ENCODE measurements at places on chromosomes 13 and 19.
A peak's percentile ranks its signal among the peaks of the same experiment; 100 is the strongest.

DNA sequence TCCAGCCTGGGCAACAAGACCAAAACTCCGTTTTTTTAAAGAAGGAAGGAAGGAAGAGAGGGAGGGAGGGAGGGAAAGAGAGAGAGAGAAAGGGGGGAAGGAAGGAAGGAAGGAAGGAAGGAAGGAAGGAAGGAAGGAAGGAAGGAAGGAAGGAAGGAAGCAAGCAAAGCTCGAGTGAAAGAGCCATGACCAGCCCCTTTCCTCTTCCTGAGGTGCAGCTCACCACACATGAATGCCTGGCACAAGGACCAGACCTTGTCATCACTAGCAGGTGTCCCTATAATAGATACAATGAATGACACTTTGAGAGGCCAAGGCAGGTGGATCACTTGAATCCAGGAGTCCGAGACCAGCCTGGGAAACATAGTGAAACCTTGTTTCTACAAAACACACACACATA is 31.0 kb downstream of the SPRY2 start:
- no peak overlapping the region for H3K27ac ChIP-seq
- DNase-seq: no peak
- no peaks in the 10 kb centered on the region for H3K36me3 ChIP-seq
- H3K4me1 ChIP-seq: no peaks in the 10 kb centered on the region
- H3K4me3 ChIP-seq: no peak overlapping the region
- no peaks in the 10 kb centered on the region for H3K27me3 ChIP-seq

DNA sequence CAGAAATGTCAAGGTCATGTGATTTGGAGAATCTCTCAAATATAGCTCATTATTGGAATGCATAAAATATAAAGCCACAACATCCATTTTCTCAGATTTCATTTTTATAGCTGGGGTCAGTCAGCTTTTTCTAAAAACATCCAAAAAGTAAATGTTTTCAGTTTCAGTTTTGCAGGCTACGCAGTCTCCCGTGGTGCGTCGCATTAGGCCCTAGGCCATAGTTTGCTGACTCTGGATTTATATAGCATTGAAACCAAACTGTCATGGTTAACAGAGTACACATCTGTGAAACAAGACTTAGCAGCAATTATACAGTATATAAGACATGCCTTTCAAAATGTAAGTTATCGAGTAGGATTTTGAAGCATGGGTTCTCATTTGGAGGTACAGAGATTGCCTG is 140.0 kb downstream of the IRS2 start:
- no peaks in the 10 kb centered on the region for H3K4me1 ChIP-seq
- H3K27ac ChIP-seq: no peak overlapping the region
- H3K4me3 ChIP-seq: no peak overlapping the region
- no peaks in the 10 kb centered on the region for H3K36me3 ChIP-seq
- no peak for DNase-seq
- H3K27me3 ChIP-seq: no peaks in the 10 kb centered on the region

- DNase-seq: no peak
- no peak overlapping the region for H3K27ac ChIP-seq
- H3K36me3 ChIP-seq: no peaks in the 10 kb centered on the region
- H3K27me3 ChIP-seq: no peaks in the 10 kb centered on the region
These were observed 22.2 kb upstream of the SERPINE3 start for GRCh38 chr13:51317262-51317661.

DNA sequence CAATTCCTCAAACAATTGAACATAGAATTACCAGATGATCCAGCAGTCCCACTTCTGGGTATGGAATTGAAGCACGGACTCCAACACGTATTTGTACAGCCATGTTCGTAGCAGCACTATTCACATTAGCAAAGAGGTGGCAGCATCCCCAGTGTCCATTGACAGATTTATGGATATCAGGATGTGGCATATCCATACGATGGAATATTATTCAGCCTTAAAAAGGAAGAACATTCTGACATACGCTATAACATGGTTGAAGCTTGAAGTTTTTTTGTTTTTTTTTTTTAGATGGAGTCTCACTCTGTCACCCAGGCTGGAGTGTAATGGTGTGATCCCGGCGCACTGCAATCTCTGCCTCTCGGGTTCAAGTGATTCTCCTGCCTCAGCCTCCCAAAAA is 220.6 kb downstream of the ZIC5 start:
- no peak for DNase-seq
- no peaks in the 10 kb centered on the region for H3K36me3 ChIP-seq
- no peaks in the 10 kb centered on the region for H3K27me3 ChIP-seq
- H3K4me1 ChIP-seq: no peaks in the 10 kb centered on the region

- no peaks in the 10 kb centered on the region for H3K27me3 ChIP-seq
- H3K4me3 ChIP-seq: no peak within 1 kb of the TSS
- H3K36me3 ChIP-seq: no peaks in the 10 kb centered on the region
- no peak for DNase-seq
- H3K4me1 ChIP-seq: no peaks in the 10 kb centered on the region
These were observed at the start of gene ZNF177 for GRCh38 chr19:9362905-9363304. Gene ZNF177, plus strand, starts transcription at chr19:9363013. Its CDS starts 15,299 bp downstream, at chr19:9378312.

GRCh38 chr19:1566392-1567115 is 1.6 kb downstream of the MEX3D start:
- H3K27ac ChIP-seq: no peak overlapping the region
- DNase-seq: no peak
- no peaks in the 10 kb centered on the region for H3K36me3 ChIP-seq
- H3K4me3 ChIP-seq: no peak overlapping the region

GRCh38 chr19:14432791-14433553 is at the start of gene PKN1:
Gene PKN1, plus strand, starts transcription at chr19:14433306. Its CDS starts 216 bp downstream, at chr19:14433522.
- peak within 1 kb of the TSS; percentile 59 for H3K4me3 ChIP-seq
- no peaks in the 10 kb centered on the region for H3K36me3 ChIP-seq
- no peaks in the 10 kb centered on the region for H3K27me3 ChIP-seq
- peak within 1 kb of the TSS; percentile 74 for H3K27ac ChIP-seq
- peaks cover 35% of the 10 kb centered on the region for H3K4me1 ChIP-seq
- DNase-seq: peak; percentile 53

DNA sequence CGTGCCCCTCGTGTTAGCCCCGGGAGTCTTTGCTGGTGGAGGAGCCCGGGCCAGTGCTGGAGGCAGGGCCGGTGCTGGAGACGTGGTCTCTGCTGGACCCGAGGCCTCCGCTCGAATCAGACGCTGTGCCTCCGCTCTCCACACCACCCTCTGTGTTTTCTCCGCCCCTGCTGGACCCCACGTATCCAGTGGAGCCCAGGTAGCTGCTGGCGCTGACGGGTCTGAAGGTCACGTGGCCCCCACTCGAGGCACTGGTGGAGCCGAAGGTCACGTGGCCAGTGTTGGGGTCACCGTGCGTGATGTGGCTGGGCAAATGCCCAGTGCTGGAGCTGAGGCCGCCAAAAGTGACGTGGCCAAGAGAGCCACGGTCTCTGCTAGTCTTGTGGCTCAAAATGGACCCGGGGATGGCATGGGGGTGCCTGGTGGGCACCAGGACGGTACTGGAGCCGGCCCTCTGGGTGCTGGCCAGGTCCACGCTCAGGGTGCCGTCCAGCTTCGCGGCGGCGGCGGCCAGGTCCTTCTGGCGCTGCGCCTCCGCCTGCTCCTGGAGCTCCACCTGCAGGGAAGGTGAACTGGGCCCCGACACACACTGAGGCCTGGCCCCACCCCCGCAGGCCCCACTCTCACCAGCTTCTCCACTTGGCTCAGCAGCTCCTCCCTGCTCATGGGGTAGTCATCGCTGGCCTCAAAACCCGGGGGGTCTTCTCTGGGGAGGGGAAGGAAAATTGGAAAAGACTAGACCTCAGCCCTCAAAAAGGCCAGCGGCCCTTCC is 27.3 kb downstream of the ZNF114 start:
- H3K36me3 ChIP-seq: no peaks in the 10 kb centered on the region
- H3K27ac ChIP-seq: no peak overlapping the region
- no peaks in the 10 kb centered on the region for H3K4me1 ChIP-seq
- peaks cover 5% of the 10 kb centered on the region for H3K27me3 ChIP-seq
- H3K4me3 ChIP-seq: no peak overlapping the region
- no peak for DNase-seq

DNA sequence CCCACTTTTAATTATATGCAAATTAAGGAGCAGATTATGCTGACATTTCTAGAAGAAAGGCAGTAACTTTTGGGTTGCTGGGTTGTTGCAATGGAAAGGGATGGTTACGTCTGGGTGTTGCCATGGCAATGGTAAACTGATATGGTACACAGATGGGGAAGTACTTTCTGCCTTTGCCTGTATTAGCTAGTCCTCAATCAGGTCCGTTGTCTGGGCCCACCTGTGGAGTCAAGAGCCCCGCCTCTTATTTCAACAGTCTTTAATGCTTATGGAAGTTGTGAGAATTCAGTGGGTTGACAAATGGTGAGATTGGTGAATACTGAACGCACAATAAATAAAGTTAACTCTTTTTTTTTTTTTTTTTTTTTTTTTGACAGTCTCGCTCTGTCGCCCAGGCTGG is 30.6 kb upstream of the DPP9 start:
- peaks cover 2% of the 10 kb centered on the region for H3K27me3 ChIP-seq
- H3K4me3 ChIP-seq: no peak overlapping the region
- H3K27ac ChIP-seq: no peak overlapping the region
- no peaks in the 10 kb centered on the region for H3K4me1 ChIP-seq

DNA sequence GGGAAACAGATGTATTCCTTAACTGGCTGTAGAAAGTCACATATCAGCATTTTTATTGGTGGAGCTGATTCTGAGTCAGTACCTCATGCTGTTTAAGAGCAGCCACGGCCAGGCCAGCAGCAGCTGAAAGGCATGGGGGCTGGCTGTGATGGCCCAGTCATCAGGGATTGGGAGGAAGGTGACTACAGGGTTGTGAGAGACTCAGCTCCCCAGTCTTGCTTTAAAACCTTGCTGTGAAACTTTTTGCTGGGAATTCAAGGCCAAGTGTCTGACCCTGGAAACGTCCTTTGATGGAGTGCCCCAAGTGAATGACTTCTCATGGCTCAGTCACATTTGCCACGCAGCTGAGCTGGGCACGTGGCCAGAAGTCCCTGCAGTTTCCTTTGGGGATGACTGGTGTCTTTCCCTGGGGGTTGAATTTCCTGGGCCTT is 39.1 kb upstream of the RNF113B start:
- no peak for DNase-seq
- no peaks in the 10 kb centered on the region for H3K36me3 ChIP-seq
- H3K27me3 ChIP-seq: no peaks in the 10 kb centered on the region
- no peak overlapping the region for H3K27ac ChIP-seq
- no peaks in the 10 kb centered on the region for H3K4me1 ChIP-seq

DNA sequence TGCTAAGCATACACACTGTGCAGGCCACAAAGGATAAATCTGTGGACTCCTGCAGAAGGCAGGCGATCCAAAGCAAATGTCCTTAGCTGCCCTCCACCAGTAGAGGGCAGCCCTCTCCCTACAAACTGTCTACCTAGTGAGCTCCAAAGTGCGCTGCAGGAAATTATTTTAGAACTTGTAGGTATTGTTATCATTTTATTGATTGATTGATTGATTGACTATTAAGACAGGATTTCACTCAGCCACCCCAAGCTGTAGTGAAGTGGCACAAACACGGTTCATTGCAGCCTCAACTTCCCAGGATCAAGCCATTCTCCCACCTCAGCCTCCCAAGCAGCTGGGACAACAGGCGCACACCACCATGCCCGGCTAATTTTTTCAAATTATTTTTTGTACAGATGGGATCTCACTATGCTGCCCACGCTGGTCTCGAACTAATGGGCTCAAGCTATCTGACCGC is 37.3 kb downstream of the RNF6 start:
- H3K27me3 ChIP-seq: no peaks in the 10 kb centered on the region
- DNase-seq: peak; percentile 66
- H3K4me1 ChIP-seq: peaks cover 15% of the 10 kb centered on the region
- no peak overlapping the region for H3K4me3 ChIP-seq

- H3K36me3 ChIP-seq: peaks cover 55% of the 10 kb centered on the region
- H3K27me3 ChIP-seq: no peaks in the 10 kb centered on the region
- H3K4me1 ChIP-seq: peaks cover 47% of the 10 kb centered on the region
- DNase-seq: no peak
These were observed 11.8 kb downstream of the TGFB1 start for GRCh38 chr19:41341669-41342490.

DNA sequence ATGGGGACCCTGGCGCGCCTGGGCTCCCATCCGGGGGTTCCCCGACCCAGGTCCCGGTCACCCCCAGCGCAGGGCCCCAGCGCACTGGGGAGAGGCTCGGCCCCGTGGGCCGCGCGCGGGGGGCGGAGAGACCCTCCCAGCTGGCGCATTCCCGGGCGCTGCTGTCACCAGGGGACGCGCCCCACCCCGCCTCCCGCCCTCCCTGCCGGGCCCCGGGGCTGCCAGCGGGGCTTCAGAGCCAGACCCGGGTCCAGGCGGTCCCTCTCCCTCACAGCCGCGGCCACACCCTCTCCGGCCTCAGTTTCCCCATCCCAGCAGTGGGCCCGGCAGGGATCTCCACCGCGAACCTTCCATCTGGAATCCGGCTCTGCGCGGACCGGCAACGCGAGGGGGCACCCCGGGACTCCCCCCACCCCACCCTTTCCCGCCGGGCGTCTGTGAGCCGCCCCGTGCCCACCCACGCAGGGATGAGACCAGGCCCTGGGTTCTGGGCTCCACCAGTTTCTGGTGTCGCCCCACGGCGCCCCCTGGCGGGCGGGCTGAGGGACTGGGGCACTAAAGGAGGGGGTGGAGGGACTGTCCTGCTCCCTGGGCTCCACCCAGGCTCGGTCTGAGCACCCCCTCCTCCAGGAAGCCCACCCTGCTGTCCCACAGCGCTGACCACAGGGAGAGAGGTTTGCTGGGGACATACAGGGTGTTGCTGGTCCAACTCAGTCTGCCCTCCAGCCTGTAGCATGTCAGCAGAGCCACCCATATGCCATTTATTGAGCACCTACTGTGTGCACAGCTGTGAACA is 878 bp upstream of the ADAMTSL5 start:
- H3K4me3 ChIP-seq: no peak overlapping the region
- DNase-seq: peak; percentile 63
- H3K36me3 ChIP-seq: no peaks in the 10 kb centered on the region
- H3K27me3 ChIP-seq: no peaks in the 10 kb centered on the region
- peaks cover 9% of the 10 kb centered on the region for H3K4me1 ChIP-seq

- H3K27me3 ChIP-seq: no peaks in the 10 kb centered on the region
- peak overlapping the region; percentile 14 for H3K27ac ChIP-seq
- H3K4me1 ChIP-seq: peaks cover 81% of the 10 kb centered on the region
- peak; percentile 31 for DNase-seq
- no peaks in the 10 kb centered on the region for H3K36me3 ChIP-seq
These were observed 40.5 kb downstream of the GATAD2A start for GRCh38 chr19:19445911-19446361.

DNA sequence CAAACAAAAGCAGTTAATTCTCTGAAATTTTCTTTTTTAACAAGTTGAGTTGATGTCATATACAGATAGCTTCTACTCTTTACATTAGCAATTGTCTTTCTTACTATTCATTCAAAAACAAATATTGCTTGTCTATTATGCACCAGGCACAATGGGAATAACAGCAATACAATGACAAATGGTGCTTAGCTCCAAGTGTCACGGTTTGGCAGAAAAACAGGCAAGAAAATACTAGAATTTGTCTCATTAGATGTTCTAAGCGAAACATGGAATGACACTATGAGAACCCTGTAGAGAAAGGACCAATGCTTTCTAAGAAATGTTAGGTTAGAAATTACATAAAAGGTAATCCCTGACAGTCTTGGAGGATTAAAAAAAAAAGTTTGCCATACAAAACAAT is 187.6 kb downstream of the PCDH9 start:
- H3K27me3 ChIP-seq: no peaks in the 10 kb centered on the region
- H3K4me1 ChIP-seq: no peaks in the 10 kb centered on the region
- no peaks in the 10 kb centered on the region for H3K36me3 ChIP-seq
- no peak for DNase-seq
- no peak overlapping the region for H3K27ac ChIP-seq

- H3K36me3 ChIP-seq: no peaks in the 10 kb centered on the region
- no peak overlapping the region for H3K27ac ChIP-seq
- no peak for DNase-seq
- no peaks in the 10 kb centered on the region for H3K4me1 ChIP-seq
- no peak overlapping the region for H3K4me3 ChIP-seq
These were observed 145.2 kb upstream of the VSTM2B start for GRCh38 chr19:29380581-29380980.

Data from CD8-positive, alpha-beta memory T cell (primary cell).